ENCODE measurements at places on chromosomes 5 and 9.

DNA sequence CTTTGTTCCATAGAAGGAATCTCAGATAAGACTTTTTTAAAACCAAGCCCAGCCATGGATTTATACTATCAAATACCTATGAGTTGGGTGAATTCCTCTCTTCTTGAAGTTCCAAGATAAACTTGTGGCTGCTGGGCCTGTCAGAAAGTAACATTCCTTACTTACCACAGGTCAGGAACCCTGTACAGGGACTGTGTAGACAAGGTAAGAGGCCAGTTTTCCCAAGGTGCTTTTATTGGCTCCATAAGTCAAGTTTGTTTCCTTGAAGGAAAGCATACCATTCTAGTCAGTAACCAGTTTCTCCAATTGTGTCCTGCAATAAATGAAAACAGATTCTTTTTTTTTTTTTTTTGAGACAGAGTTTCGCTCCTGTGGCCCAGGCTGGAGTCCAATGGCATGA lies 8.8 kb upstream of the CLTB start:
- DNase-seq, result no peak

- DNase-seq, result no peak
Measured at GRCh38 chr5:148961261-148962199, 101.3 kb downstream of the SH3TC2 start.

DNA sequence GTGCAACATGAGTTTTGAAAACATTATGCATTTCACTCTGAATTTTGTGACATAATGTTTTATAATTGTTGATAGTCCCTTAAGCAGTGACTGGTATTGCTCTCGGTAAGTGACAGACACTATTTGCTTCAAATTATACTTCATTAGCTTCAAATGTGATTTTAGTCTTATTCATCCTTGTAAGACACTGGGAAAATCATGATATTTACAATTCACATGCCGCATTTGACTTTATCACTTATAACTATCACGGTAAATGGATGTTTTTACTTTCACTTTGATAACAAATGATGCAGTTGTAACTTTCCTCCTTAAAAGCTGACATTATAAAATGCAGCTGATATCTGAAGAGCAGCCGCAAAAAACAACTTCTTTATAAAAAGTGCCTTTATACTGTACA lies 44.1 kb upstream of the ITGA2 start:
- DNase-seq, result no peak

GRCh38 chr9:74674077-74674476 lies 176.9 kb downstream of the RORB start:
- DNase-seq, result no peak

DNA sequence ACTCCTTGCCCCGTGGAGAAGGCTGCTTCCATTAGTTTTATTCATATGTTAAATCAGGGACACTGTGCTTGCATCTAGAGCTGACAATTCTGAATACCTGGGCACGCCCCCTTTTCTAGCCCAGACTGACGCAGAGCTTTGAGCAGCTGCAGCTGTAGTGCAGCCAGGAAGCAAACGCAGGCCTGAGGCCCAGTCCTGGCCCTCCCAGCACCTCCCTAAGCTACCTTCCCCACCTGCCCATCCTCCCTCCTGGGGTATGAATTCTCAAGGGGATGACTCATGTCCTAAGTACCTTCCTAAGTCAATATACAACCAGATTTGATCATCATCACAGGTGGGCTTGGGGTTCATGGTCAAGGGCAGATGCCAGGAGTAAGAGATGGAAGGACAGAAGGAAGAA lies 3.5 kb downstream of the PHF19 start:
- DNase-seq, result no peak

DNA sequence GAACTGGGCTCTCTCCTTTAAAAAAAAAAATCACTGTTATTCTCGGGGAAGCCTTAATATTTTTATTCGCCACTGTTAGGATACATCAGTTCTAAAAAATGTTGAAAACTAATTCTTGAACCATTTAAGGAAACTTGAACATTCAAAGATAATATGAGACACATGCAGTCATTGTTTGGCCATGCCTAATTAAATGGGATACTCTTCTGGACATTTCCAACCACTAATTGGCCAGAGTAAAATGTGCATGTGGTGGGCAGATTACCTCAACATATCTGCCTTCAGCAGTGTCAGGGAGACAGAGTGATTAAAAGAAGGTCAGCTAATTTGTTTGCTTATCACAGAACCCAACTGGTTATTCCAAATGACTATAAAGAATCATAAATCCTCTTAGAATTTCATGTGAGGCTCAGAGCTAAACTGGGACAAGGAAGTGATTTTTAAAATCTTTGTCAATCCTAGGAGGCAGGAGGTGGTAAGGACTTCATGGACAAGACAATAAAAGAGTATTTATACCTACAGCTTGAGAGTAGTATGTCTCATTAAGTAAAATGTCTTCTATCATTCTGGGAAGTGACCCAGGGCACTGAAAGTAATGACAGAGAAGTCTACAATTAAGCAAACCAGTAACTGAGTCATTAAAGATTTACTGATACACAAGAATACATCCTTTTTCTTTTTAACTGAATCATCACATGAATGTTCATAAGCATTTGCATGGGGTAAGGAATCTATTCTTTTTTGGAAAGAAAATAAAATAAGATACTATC lies 242.9 kb upstream of the TRPM3 start:
- no peak for DNase-seq

GRCh38 chr9:73684601-73685000 lies 532.9 kb downstream of the ANXA1 start:
- DNase-seq, result no peak

Measured in Right ventricle myocardium inferior (tissue), 1 donor.